NCI-H187 (cell line): ENCODE measurements at places on chromosomes 16 and 17.

DNA sequence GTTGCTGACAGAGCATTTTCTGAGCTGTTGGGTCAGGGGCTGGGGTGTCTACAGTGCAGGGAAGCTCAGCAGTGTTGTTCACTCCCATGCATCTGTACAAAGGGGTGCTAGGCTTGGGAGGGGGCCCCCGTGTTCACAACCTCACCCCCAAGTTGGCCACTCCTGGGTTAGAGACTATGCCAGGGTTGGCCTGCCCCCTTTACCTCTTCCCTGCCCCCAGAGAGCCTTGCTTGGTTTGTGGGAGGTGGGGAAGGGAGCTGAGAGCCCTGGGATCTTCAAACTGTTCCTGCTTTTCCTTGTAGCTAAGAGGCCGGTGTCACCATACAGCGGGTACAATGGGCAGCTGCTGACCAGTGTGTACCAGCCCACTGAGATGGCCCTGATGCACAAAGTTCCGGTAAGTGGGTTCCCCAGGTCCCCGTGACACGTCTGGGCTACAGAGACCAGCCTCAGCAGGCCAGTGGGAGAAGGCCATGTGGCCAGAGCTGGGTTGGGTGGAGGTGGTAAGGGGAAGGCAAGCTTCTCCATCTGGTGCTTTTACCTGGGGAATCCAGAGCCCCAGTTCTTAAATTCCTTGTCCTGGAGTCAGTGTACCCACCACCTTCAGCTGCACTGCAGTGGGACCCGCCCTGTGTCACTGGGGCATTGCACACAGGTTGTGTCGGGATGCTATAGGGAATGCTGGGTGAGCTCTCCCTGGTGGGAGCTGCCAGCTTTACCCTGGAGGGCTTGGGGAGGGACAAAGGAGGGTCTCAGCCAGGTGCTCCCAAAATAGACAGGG, 11.8 kb downstream of the GPRC5C start:
- DNase-seq, result no peak

DNA sequence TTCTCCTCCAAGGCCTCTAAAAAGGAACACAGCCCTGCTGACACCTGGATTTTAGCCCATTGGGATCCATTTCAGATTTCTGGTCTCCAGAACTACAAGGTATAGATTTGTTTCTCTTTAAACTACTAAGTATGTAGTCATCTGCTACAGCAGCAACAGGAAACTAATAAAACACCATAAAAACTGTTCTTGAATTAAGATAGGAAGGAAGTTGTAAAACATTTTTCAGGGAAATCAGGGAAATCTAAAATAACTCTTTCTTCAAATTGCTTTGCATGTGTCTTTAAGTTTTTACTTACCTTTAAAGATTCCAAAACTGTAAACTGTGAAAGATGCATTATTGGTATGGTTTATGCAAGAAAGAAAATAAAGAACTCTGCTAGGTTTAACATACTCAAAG, 407.0 kb upstream of the TOM1L1 start:
- DNase-seq, result no peak

- no peak for DNase-seq
Observed at GRCh38 chr17:77177002-77177741, 36.4 kb downstream of the SEC14L1 start.

- no peak for DNase-seq
Observed at GRCh38 chr17:81333616-81334368, 38.7 kb upstream of the SLC38A10 start.

GRCh38 chr17:82439829-82440365, 10.7 kb downstream of the CYBC1 start:
- DNase-seq, result no peak
